Cortex of kidney (tissue), 1 donor: ENCODE measurements at places on chromosomes 1 and 21.

DNA sequence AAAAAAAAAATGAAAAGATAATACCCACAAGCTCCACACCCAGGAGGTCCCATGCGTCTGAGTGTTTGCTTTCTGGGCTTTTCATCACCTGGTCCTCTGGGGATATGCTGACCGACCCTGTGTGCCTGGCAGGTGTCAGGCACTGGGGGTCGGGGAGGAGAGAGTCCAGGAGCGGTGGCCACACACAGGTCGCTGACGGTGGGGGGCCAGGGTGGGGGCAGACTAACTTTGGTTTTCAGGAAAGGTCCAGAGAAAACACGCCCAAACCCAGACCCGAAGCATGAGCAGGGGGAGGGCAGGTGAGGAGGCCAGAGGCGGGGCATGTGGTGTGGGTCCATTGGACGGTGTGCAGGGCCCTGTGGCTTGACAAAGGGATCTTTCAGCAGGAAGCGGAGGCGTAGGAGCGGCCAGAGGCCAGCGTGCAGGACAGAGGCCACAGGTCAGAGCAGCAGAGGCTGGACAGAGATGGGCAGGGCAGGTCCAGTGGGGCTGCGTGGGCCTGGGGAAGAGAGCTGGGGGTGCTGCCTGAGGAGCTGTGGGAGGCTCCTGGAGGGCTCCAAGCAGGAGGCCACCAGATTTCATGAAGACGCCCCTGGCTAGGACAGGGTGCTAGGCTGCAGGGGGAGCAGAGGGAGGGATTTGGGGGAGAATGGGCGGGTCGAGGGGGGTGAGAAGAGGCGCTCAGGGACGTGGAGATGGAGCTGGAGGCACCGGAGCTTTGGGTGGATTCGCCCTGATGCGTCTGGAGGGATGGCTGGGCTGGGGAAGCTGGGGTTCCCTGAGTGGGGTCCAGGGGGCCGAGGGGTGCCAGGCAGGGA is 15.8 kb downstream of the RNF223 start:
- no peak for DNase-seq

DNA sequence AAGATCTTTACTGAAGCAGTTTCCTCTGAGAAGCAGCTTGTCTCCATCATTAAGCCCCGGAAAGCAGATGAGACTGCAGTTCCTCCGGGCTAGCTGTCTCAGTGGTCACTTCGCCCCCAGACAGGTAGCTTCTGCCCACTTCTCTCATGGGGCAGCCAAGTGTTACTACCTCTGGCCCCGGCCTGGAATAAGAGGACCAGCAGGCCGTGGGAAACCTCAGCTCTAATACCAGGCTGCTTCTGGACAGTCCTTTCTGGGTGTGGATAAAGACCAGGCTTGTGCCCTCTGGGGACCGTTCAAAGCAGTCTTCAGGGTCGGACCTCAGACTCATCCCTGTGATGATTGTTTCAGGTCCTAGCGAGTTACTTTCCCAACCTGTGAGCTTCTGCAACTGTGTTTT is 54.8 kb downstream of the RUNX3 start:
- DNase-seq = no peak

- no peak for DNase-seq
These were observed 47.2 kb downstream of the RCAN1 start for GRCh38 chr21:34567604-34568155.

DNA sequence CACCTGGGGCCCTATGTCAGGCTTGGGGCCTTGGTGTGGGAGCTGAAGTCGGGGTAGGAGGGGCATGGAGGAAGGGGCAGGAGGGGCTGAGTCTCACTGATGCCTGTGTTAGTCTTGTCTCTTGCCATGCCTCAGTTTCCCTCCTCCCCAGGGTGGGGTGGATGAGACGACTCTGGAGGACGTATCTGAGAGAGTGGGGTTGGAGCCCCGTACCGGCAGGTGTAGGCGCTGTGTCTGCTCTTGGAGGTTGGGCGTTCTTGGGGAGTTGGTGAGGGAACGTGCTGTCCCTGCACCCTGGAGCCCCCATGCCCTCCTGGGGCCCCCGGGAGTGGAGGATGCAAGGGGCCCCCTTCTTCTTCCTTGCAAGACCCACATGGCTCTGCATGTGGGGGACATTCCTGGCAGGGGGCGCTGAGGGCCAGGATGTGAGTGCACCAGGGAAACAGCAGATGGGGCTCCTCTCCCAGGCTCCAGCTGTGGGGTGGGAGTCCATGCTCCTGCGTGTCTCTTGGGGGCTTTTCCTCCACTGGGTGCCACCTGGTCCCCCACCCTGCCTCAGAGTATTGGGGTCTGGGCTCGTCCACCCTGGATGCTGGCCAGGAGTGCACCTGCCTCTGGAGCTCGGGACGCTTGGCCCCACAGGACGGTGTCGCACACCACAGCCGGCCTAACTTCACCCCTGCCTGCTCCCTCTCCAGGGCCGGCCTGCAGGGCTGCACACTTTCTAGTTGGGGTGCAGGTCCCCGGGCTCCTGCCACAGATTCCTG is 1.4 kb upstream of the TNFRSF14 start:
- DNase-seq = no peak

GRCh38 chr1:219806020-219806419 is 122.3 kb downstream of the SLC30A10 start:
- DNase-seq = no peak

- DNase-seq = no peak
These were observed 177.6 kb downstream of the MIS18A start for GRCh38 chr21:32101277-32101676.

GRCh38 chr1:147800804-147801203 is 40.4 kb upstream of the GJA5 start:
- DNase-seq = no peak

- no peak for DNase-seq
These were observed 4.3 kb upstream of the HSPG2 start for GRCh38 chr1:21941370-21941769.

- DNase-seq = no peak
These were observed 103.9 kb downstream of the EBNA1BP2 start for GRCh38 chr1:43067977-43068751.

- no peak for DNase-seq
These were observed 129.2 kb downstream of the RGS21 start for GRCh38 chr1:192445839-192446489.

DNA sequence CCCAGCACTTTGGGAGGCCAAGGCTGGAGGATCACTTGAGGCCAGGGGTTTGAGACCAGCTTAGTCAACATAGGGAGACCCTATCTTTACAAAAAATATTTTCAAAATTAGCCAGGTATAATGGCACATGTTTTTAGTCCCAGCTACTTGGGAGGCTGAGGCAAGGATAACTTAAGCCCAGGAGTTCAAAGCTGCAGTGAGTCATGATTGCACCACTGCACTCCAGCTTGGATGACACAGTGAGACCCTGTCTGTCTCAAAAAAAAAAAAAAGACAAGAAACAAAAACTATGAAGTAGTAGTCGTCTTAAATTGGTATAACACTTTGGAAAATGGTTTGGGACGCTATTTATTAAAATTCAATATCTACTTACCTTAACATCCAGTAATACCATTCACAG is 7.7 kb downstream of the AIM2 start:
- DNase-seq = no peak

DNA sequence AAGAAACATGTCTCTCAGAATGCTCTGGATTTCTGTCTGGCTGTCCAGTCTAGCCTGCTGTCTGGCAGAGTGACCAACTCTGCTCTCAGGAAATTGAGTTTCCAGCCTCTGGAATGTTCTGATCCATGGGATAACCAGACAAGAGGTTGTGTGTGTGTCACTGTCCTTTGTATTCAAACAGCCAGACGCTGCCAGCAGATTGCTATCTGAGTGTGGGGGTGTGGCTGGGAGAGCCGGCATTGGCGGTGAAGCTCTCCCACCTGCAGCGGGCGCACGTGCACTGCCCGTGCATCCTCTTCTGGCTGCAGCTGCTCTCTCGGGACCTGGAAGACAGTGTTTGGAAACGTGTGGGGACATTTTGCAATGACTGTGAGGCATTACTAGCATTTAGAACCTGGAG is 26.1 kb downstream of the PKP1 start:
- DNase-seq = no peak

GRCh38 chr1:177948336-177948972 is 21.4 kb downstream of the SEC16B start:
- no peak for DNase-seq

DNA sequence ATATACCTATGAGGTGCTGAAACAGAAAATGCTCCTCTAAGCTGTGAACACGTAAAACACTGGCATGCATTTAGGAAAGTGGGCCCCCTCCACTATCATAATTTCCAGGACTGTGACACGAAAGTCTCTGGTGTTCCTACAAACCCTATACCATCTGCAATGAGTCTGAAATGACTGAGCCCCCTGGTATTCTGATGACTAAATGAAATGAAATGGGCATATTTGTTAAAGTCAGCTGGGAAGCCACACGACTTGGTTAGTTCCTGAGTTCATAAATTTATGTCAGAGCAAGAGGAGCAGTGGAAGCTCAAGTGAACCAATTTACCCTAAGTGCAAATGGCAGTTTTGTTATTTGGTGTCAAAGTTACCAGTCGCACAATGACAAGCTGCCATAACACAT is 182.3 kb downstream of the KCTD3 start:
- DNase-seq = no peak

GRCh38 chr1:54996359-54996868 is 2.3 kb upstream of the BSND start:
- DNase-seq = no peak

DNA sequence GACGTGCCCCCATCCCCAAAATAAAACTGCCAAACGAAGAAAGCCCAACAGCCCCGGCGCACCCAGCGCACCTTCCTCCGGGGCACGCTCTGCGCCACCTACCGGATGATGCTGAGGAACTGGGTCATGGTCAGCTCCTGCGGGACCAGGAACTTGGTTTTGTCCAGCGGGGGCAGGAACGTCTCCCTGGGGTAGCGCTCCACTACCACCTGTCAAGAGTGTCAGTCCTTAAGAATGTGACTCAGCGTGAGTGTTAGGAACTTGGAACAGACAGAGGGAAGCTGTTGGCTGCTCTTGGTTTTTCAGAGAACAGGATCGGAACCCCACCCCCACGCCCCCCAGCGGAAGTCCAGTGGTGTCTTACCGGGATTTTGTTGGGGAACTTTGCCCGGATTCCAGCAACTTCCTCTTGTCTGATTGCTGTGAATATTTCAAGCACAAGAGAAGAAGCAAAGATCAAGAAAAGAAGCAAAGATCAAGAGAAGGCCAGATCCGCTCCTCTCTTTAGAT is 431 bp downstream of the MAP1LC3C start:
- DNase-seq = no peak

GRCh38 chr1:248782416-248783141 is 27.0 kb upstream of the LYPD8 start:
- DNase-seq = no peak
